ENCODE measurements at places on chromosomes 1 and 21.

- DNase-seq, result no peak
Measured at GRCh38 chr1:6596351-6596750, 6.3 kb downstream of the KLHL21 start.

GRCh38 chr1:25050165-25050564 lies 120.1 kb upstream of the RUNX3 start:
- no peak for DNase-seq

DNA sequence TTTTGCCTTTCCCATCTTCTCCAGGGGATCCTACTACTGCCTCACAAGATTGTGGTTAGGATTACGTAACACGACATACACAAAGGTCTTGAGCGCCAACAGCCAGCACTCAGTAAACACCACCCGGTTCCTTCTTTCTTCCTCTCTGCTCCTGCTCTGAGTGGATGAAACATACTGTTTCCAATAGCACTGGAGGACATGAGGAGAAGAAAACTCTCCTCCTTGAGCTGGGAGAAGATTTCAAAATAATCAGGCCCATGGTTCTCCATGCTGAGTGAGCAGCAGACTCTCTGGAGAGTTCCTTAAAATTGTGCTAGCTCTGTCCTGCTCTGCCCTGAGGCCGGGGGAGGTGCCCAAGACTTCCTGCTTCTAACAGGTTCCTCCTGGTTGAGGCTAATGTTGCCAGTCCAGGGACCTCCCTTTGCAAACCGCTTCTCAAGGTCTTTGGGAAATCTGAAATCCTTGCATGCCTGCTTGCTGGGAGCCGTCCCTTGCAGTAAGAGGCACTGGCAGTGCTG lies 29.4 kb upstream of the MX1 start:
- DNase-seq, result no peak

DNA sequence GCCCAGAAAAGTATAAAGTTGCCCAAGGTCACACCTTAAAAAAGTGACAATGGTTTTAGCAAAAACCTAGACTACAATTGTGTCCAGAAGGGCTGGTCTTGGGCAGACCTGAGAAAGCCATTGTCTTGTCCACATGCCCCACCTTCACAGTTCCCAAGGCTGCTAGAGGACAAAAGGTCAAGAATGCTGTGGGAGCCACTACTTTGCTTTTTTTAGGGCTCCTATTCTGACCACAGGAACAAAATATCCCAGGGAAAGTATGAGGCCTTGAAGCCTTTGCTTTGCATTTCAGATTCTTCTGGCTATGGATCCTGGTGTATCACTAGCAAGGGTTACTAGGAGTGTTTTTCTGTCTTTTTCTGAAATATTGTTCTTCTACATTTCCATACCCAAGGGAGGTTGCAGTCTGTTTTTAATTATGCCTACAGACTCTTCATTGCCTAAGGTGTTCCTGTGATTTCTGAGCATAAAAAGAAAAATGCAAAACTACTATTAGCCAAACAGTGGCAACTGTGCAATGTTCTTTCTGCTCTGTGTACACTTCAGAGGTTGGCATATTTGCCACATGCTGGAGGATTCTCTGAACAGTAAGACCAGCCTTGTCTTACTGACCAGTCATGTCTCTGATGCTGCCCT lies 10.7 kb downstream of the C1orf162 start:
- DNase-seq, result no peak

- no peak for DNase-seq
Measured at GRCh38 chr1:9643351-9644256, 7.9 kb upstream of the PIK3CD start.

- no peak for DNase-seq
Measured at GRCh38 chr1:187264995-187265602, 436.4 kb downstream of the PLA2G4A start.

GRCh38 chr1:3034162-3034561 lies 12.9 kb downstream of the ACTRT2 start:
- no peak for DNase-seq

Data from stimulated activated CD8-positive, alpha-beta memory T cell treated with anti-CD3 and anti-CD28 coated beads, Interleukin-7, amount 100 ng/mL, for 4 hours (primary cell).